HL-60 (cell line): ENCODE measurements at places on chromosomes 6 and 20.

DNA sequence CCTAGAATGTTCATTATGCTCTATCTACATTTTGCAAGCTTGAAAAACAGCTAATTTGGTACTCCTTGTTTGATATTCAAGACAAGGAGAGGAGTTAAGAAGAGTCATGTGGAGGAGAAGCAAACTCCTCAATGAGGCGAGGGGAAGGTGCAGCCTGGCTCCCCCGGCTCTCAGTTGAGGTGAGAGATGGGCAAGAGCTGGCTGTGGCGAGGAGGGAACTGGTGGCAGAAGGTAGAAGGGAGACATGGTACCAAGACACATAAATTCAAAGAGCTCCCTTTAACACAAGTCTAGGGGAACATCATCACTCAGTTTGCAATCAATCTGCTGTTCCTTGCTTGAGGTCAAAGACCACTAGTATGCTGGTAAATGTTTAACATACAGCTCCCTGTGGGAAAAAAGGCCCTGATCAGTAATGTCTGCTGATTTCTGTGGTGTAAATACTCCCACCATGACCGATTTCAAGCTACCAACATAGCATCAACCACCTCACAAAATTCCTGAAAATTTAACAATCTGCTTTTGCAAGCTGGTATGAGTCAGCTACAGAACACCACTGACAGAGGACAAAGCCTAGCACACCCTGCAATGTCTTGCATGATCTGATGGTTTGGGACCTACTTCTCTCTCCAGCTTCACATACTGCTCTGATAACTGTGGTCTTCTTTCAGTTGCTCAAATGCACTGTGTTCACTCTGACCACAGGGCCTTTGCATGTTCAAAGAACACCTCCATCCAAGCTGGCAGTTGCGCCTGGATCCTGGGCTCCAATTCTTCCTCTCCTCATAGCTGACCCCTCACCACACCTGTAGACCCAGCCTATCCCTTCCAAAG is 516.3 kb upstream of the CHD6 start:
- DNase-seq = no peak

DNA sequence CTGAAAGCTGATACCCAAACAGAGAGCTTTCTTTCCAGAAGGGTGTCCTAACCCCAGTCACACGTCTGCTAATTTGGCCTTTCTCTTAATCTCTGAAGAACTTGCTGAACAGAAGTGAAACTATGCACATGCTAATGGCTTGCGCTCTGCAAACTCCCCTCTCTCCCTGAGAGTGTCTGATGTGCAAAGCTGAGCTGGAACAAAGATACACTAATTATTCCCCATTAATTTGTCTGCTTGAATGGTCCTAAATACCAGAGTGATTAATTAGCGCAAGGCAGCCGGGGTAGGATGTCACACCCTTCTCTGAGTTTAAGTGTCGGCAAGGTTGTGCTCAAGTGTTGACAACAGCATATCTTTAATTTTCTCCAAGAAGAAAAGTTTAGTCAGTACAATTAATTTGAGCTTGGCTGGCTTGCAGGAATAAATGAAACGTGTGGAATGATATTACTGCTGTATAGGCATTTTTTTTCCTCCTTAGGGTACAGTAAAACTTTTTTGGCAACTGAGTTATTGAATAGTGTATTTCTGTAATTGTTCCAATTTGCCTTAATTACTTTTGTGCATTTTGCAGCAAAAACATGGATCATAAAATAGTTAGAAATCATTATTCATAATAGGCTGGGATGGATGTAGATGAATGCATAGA is 715.9 kb upstream of the POU3F2 start:
- no peak for DNase-seq

- no peak for DNase-seq
Observed at GRCh38 chr6:127342296-127342945, 988 bp downstream of the ECHDC1 start.

DNA sequence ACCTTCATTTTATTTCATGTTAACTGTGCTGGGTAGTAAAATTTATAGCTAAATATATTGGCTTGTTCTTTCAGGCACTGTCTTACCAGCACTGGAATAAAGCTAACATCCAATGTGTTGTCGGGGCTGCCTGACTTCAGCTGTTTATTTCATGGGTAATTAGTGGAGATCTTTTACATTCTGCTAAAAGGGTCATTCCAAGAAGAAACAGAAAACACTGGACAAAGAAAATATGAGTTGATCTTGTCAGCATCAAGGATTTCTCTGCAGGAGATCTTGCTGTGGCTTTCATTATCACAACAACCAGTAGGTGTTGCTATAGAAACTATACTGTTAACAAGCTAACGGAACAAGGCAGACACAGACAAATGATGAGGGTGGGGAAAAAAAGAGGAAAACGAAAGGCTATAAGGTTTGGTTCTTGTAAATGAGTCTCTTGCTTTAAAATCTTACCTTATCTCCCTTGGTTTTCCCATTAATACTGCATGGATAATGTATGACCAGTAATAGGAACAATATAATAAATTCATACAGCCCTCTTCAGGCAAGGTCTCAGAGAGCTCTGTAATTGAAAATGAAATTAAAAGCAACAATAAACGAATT is 206.8 kb downstream of the SIM1 start:
- no peak for DNase-seq

DNA sequence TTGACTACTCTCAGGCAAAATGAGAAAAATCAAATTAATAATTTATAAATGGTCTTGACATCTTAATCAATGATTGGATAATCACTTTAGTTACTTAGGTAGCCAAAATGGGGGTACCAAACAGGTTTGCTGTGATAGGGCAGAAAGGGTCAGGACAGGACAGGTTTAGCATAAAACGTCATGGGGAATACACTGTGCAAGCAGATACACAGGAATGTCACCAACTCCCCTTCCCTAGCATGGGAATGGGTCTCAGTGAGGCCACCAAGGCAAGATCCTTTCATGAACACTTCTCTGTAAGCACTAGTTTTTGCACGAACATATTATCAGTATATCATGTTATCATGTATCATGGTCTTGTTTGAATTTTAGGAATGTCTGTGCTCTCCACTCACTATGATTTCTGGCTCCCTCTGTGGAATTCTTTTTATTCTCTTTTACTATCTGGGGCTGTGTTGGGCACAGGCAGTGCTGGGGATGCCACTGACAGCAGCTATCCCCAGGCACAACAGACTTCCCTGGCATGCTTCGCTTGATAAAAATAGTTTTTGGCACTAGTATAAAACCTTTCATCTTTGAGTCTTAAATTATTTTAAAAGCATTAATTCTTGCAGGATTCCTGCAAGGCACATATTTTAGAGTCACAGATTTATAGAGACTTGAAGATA is 18.3 kb downstream of the PTCHD4 start:
- DNase-seq = no peak

DNA sequence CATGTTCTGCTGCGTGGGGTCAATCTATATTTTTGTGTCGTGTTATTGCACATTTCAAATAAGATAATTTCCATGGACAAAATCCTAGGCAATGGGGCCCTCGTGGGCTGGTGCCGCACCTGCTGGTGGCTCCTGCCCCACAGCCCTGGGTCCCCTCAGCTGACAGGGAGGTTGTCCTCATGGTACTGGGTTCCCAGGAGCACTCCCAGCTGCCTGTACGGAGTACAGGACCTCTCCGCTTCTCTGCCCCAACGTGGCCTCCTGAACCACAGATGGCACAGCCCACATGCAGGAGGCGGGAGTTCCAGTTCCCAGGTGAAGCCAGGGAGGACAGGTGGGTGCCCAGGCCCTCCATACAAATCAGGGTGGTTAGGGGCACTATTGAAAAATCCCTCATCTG is 243.5 kb downstream of the SMOC2 start:
- no peak for DNase-seq

DNA sequence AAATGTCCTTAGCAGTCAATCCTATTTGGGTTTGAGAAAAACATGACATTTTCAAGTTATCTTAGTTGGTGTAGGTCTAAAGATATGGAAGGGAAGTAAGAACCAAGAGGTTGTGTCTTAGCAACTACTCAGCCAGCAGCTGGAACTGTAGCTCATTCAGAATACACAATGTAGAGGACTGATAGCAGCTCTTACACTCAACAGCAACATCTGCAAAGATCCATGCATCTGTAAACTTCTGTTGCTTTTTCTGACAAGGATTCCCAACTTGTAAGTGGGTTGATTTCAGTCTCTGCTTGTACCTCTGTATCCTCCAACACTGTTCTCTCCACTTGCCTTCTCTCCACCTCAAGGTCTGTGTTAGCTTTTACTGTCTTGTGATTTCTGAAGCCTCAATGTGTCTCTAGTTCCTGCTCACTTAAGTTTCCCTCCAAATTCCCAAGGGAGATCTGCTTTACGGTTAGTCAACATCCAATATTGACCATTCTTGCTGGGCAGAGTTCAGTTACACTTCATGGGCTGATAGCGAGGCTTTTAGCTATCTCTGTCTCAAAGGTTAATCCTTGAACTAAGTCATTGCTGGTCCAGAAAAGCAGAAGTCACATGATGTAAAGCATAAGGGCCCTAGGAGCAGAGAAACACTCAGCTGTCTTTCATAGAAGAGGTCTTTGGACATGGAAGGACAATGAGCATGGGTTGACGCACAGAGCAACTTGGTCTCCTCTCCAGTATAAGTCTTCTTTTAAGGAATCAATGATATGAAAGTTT is 71.6 kb upstream of the LGSN start:
- DNase-seq = no peak

- DNase-seq = no peak
Observed at GRCh38 chr20:40471261-40471629, 217.8 kb downstream of the MAFB start.

- DNase-seq = peak; percentile 84
Observed at GRCh38 chr6:89145956-89146717, at the start of gene PM20D2. Gene PM20D2, plus strand, starts transcription at chr6:89146055. Its CDS starts 90 bp downstream, at chr6:89146145.

DNA sequence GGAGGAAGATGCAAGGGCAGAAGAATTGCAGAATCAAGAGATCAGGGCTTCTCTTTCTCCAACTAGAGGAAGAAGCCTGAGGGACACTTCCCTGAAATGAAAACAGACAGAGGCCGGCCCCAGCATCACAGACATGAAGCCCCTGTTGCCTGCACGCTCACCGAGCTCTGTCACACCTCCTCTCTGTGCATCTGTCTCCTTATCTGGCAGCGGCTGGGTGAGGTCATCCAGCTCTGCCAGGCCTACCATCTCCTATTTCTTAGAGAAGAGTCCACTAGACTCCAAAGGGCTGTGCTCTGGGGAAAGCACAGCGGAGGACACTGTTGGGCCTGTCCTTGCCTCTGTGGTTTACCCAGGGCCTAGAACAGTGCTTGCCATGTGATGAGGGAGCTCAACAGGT is 71.9 kb upstream of the MLN start:
- DNase-seq = no peak

DNA sequence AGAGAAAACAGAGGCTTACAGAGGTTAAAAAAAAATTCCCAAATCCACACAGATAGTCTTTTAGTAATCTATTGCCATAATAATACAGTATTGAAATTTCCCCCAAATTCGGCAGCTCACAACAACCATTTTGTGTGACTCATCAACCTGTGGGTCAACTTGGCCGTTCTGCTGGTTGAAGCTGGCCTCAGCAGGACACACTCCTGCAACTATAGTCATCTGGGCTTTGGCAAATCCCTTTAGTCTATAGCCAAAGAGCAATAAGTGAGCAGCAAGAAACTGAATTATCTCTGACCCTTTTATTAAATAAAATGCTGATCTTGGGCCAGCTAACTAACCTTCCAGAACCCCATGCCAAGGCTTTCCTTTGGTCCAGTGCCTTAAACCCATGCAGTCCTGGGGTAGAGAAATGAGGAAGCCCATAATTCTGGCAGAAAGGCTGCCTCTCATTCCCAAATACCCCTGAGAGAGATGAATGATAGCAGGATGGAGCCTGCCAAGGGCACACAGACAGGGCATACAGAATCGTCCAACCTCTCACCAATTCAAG is 17.2 kb upstream of the SNAP25 start:
- no peak for DNase-seq

- DNase-seq = peak; percentile 29
Observed at GRCh38 chr6:26044140-26045064, 42.8 kb upstream of the HFE start.

- no peak for DNase-seq
Observed at GRCh38 chr6:167978607-167979006, 18.9 kb upstream of the KIF25 start.

DNA sequence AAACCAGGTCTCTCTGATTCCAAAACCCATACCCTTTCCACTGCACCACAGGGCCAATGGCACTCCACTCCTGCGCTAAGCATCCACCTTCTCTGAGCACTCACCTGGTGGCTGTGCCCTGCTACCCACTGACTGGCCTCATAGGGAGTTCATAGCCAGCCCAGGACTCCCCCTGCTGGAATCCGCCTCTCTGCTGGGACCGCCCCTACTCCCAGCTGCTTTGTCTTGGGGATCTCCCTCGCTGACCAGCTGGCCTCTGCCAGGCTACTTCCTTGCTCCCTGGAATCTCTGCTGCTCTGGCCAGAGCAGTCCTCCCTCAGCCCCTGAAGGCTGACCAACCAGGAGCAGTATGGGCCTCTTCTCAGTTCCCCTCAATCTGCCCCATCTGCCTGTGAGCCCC is 129.7 kb downstream of the FAXC start:
- DNase-seq = no peak

DNA sequence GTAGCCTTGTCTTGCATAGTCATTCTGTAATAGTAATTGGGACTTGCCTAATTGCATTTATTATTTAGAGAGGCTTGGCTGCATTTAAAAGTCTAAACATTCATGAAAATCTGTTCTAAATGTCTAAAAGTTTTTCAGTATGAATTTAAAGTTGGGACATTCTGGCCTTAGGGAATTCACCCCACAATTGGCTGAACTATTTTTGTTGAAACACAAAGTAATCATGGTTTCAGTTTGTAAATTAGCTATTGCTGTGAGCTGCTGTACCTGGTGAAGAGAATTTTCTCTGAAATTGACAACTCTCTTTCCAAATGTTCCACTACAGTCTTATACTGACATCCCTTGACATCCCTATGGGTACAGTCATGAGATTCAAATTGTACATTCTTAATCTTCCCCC is 253.0 kb downstream of the FARS2 start:
- no peak for DNase-seq

DNA sequence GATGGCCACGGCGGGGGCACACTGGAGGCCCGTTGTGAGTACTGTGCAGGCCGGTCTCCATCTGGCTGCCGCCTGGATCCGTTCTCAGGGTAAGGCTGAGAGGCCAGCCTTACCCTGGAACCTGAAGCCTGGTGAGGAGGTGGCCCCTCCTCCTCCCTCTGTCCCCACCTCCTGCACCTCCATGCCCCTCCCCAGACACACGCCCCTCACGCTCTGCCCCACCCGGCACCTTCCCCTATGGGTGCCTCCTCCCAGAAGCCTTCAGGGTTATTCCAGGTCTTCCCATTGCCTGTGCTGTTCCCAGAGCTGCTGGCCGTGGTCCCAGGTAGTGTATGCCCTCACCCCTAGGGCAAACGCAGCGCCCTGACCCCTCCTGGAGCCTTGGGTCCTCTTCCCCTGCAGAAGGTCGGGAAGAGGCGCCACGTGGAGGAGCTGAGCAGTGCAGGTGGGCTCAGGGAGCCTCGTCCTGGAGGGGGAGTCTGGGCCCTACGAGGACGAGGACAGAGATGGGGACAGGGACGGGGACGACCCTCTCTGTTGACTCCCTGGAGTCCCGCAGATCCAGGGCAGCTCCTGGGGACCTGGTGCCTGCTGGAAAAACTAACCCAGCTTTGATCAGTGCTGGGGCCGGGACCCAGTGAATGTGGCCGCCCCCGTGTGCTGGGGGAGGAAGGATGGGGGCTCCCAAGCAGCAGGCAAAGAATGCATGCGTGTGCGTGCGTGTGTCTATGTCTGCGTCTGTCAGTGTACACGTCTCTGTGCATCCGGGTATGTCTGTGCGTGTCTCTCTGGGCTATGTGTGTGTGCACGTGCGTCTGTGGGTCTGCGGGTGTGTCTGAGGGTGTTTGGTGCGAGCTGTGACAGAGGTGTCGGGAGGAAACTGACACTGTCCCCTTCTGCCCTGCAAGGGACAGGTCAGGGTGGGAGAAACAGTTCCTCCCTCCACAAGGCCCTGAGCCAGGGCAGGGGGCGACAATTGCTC is 8.2 kb upstream of the HRH3 start:
- DNase-seq = no peak

- peak; percentile 54 for DNase-seq
Observed at GRCh38 chr6:89035252-89036101, 45.1 kb upstream of the PNRC1 start.
